ENCODE measurements at places on chromosomes 1 and 21. TPM values are rescaled to one million over a fixed set of nuclear protein-coding genes. Genes with fewer than 3 reads are reported as not detected.

DNA sequence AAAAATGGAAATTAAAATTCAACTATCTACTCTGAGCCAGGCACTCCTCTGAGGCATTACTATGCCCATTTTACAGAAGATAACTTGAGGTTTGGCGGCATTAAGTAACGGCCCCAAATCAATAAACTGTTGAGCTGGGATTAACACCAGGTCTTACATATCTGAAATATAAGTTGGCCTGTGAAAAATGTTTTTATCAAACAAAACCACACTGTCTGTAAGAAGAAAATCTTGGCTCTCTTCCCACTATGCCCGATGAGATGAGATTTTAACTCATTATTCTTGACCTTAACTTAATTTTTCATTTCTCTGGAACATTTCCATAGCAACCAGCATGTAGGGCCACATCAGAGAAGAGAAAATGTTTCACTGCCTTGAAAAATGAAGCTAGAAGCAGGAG is 21.8 kb downstream of the RC3H1 start:
- no peak for DNase-seq

- no peak for DNase-seq
These were observed 153.5 kb upstream of the USP24 start for GRCh38 chr1:55368698-55369097.

- no peak for DNase-seq
These were observed 11.9 kb downstream of the NIPAL3 start for GRCh38 chr1:24427545-24427862.

The S100B gene
- 4.5 TPM for total RNA-seq

DNA sequence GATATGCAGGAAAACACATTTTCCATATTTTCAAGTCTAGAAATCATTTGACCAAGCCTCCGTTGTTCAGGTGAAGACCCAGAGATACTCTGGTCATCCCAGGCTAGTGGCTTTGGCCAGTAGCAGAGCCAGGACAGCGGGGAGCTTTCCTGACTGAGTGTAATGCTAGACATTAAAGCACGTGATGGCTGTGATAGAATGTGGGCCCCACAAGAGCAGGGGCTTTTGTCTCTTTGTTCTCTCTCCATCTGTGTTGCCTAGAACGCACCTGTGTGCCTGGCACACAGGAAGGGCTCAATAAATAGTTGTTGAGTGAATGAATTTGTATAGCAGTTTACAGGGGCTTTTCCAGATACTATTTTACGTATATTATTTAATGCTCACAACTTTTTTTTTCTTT is 9.0 kb upstream of the CORT start:
- no peak for DNase-seq

DNA sequence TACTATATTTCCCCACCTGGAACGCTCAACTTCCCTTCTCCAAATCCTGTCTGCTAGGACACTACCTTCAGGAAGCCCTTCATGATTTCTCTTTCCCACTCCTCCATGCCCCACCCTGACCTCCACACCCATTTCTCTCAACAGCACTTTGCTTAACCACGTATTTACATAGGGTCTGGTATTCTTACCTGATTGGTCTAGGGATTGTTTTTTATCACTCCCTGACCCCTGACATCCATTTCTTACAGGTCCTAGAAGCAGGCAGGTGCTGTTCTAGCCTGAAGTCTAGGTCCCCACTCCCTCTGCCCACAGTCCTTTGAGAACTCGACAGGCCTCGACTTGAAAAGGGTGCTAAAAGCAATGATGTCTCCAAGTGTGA is 47.5 kb downstream of the DMAP1 start:
- no peak for DNase-seq

GRCh38 chr1:220003610-220004299 is 42.5 kb downstream of the EPRS1 start:
- DNase-seq = no peak

DNA sequence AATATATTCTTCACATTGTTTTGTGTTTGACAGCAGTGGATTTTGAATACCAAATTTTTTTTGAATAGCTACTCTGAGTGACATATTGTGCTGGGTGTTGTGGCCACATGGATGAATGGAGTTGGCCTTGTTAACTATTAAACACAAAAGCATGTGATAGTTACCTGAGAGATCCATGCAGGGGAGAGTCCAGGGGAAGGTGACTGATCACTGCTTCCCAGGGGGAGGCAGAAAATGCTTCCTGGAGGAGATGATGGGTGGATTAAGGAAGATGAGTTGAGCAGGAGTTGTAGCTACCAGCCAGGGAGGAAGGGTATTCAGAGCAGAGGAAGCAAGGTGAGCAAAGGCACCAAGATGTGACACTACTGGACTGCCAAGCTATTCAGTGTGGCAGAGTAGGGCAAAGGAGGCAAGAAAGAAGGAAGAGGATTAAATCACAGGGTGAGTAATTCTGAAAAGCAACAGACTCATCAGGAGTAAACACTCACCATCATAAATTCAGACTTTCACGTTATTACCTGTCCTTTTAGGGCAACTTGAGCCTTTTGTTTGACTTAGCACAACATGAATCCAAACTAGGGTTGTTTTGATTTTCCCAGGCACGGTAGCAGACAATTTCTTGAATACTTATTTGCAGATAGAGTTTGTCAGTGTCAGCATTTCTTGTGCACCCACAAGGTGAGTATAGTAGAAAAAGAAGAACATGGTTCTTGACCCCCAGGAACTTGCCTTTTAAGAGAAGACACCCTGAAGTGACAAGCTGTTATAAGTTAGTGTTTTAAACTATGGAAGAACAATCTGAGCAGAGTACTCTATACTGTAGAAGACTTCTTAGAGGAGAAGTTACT is 4.2 kb downstream of the CD46 start:
- no peak for DNase-seq

DNA sequence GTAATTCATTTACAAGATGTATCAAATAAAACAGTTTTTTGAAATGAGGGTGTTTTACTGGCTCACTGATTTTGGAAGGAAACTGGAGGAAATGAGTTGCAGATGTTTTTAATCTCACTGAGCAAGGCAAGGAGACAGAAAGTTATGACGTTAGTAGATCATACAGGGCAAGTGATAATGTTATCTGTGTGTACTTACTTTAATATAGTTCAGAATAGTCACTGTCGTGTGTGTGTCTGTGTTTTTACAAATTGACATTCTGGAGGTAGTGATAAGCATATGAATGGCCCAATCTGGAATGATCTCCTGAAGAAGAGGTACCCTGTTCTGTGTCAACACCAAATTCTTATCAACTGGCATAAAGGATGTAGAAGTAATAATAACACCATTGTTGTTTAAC is 1.9 kb upstream of the GBP4 start:
- no peak for DNase-seq

The CA6 gene
- not detected for total RNA-seq

GRCh38 chr1:234373959-234374254 is 651 bp downstream of the COA6 start:
- DNase-seq = no peak

DNA sequence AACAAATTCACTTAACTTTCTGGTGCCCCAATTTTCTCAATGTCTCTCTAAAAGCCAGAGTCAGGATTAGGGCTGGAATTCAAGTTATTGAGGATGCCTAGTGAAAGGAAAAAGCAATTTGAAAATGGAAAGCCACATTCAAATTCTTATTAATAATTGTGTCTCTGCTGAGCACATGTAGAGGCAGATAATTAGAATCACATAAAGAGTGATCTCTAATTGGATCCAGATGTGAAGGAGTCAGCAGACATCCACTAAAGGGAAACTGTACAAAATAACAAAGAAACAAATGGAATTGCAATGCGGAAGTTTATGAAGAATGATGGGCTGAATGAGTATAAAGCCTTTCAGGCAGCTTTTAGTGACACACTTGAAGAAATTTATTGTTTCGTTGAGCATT is 482.6 kb downstream of the TTLL7 start:
- DNase-seq = no peak

The PTCH2 gene
- total RNA-seq = 0.24 TPM

DNA sequence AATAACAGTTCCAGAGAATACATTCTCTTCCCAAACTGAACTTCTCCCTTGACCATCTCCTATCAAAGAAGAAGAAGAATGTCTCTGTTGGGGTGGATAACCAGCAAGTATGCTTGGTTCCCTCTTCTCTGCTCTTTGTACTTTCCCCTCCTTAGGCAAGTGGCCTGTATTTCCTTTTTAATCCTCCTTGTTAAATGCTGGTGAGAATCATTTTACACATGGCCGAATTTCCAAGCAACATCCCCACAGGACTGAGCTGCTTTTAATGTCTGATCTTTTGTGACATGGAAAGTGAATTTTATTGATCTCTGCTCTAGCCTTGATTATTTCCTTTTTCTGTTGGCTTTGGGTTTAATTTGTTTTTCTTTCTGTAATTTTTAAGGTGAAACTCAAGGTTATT is 336.7 kb downstream of the DUSP10 start:
- no peak for DNase-seq

GRCh38 chr1:224884361-224884801 is 45.1 kb upstream of the DNAH14 start:
- no peak for DNase-seq

The NFASC gene
- total RNA-seq = 38.5 TPM

- no peak for DNase-seq
These were observed 161.5 kb downstream of the TBX15 start for GRCh38 chr1:118826669-118827068.

DNA sequence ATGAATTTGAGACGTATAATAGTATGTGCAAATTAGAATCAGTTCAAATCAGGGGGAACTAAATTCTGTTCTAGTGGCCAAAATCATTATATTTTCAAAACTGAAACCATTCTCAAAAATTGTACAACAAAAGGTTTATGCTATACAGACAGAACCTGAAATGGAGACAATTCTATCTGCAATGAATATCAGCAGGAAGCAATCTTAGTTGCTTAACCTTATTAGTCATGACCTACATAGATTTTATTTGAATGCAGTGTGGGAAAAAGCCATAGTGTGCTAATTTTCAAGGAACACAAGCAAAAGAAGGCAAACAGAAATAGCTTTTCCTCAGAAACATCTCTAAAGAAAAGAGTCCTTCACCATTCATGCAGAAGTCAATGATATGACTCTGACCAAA is 6.5 kb downstream of the AK5 start:
- no peak for DNase-seq

The MYOG gene
- total RNA-seq = not detected
